ENCODE measurements at places on chromosomes 6 and 20. TPM values are rescaled to one million over a fixed set of nuclear protein-coding genes. Genes with fewer than 3 reads are reported as not detected.

Gene HLA-DQB2
- not detected for polyA plus RNA-seq

GRCh38 chr20:50636601-50637540 lies 54.5 kb downstream of the RIPOR3 start:
- no peak for DNase-seq

Gene NR2E1
- not detected for polyA plus RNA-seq

GRCh38 chr6:163347021-163347446 lies 67.5 kb upstream of the QKI start:
- DNase-seq: no peak

GRCh38 chr20:8432435-8433148 lies 300.5 kb downstream of the PLCB1 start:
- DNase-seq: no peak

Gene RAET1E
- polyA plus RNA-seq: 0.46 TPM

Data from right renal cortex interstitium (tissue), 3 donors.